ENCODE measurements at places on chromosomes 6 and 20.

GRCh38 chr6:75023634-75024033, 182.2 kb downstream of the COL12A1 start:
- no peak for DNase-seq

DNA sequence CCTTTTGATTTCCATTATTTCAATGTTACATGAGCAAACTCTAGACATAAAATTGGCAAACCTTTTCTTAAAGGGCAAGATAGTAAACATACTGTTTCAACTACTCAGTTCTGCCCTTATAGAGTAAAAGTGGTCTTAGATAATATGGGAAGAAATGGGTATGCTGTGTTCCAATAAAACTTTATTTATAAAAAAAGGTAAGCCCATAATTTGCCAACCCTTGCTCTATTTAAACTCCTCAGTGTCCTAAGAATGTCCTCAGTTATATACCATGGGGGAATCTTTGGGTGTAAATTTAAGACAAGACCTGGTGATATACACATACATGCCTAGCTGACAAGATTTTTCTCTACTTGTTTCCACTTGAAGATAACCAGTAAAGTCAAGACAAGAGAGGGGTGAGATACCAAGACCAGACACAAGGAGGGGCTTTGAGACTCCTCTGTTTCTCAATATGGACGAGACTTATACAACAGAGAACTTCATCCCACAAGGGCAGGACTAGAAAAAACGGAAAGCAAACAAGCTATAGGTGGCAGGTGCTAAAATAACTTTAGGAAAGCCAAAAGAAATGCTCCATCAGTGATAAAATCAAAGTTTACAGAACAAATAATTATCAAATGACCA, 10.5 kb downstream of the SNX3 start:
- DNase-seq, result peak; percentile 75

- DNase-seq, result no peak
Observed at GRCh38 chr20:43832961-43833360, 81.7 kb upstream of the TOX2 start.

GRCh38 chr6:56593801-56594318, 48.8 kb downstream of the DST start:
- DNase-seq, result no peak

DNA sequence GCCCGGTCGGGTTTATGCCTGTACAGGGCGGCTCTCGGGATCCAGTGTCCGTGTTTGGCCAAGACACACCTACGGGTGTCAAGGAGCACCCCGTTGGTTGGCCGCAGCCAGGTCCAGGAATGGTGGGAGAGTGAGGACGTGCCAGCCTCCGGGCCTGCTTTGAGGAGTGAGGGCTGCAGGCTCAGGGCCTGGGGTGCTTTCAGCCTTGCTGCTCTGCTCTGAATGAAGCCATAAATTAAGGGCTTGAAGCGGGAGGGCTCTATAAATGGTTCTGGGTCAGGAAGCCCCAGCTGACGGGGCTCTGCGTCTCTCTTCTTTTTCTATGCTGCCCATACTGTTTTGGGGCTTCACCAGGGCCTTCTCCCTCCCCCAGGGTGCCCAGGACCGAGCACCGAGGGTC, 15.1 kb downstream of the GATA5 start:
- DNase-seq, result no peak

DNA sequence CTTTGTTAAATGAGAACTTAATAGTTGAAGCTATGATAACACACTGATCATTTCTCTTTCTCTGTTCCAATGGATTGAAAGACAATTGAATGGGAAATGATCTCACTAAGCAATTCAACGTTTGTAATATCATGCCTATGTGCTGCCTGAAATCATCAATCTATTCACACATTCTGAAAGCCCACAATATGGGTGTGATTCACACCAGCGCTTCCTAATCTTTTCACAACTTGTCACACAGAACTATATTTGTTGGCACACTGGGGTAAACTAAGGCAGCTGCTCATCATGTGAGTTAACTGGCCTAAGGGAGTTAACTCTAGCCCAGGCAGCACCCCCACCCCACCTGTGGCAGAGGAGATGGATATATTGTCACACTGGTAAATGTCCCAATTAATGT, 37.1 kb upstream of the UTRN start:
- no peak for DNase-seq

GRCh38 chr6:149846321-149846720, 17.8 kb downstream of the LRP11 start:
- no peak for DNase-seq

GRCh38 chr6:166540631-166541331, 45.7 kb downstream of the RAMACL start:
- no peak for DNase-seq

DNA sequence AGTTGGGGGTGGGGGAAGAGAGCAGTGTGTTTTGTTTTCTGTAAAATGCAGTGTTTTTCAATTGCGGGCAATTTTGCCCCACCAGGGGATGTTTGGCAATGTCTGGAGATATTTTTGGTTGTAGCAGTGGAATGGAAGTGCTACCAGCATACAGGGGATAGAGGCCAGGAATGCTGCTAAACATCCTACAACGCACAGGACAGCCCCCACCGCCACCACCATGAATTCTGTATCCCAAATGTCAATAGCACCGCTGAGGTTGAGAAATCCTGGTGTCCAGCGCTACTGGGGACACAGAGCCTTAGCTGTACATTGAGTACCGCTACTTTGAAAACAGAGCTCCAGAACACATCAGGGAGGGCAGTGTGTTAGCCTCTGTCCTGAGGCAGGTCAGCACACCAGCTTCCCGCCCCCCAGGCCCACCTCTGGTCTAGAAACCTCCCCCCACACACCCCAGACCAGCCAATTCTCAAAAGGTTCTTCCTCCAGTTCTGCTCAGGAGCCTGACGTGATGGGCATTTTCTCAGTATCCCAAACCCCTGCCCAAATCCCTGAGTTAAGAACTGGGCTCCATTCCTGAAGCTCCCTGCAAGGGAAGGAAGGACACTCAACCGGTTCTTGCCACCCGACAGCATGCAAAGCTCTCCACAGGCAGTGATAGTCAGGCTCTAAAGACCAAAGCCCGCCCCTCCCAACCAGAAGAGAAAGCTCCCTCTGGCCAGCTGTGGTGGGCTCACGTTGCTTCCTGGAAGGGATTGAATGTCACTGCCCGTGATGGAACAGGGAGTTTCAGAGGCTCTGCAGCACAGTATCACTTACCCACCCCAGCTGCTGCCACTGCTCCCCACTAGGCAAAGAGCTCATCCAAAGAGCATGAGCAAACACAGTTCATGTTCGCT, 321.5 kb upstream of the JARID2 start:
- peak; percentile 83 for DNase-seq

DNA sequence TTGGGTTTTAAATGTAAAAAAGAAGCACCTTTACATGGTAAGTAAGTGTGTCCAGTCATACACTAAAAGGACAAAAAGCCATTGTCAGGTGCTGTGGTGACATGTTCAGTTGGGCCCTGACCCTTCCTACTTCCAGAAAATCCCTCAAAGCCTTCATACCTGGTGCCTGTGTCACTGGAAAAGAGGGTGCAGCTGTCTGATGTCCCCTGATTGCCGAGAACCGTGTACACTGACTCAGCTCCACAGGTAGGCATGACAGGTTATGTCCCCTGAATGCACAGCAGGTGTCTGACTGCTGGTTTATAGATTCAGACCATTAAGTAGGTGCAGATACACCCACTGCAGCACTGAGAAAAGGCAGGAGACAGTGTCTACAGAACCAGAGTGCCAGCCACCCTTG, 99.1 kb downstream of the FOXC1 start:
- no peak for DNase-seq

- DNase-seq, result no peak
Observed at GRCh38 chr20:14885661-14886060, 548.2 kb upstream of the FLRT3 start.

DNA sequence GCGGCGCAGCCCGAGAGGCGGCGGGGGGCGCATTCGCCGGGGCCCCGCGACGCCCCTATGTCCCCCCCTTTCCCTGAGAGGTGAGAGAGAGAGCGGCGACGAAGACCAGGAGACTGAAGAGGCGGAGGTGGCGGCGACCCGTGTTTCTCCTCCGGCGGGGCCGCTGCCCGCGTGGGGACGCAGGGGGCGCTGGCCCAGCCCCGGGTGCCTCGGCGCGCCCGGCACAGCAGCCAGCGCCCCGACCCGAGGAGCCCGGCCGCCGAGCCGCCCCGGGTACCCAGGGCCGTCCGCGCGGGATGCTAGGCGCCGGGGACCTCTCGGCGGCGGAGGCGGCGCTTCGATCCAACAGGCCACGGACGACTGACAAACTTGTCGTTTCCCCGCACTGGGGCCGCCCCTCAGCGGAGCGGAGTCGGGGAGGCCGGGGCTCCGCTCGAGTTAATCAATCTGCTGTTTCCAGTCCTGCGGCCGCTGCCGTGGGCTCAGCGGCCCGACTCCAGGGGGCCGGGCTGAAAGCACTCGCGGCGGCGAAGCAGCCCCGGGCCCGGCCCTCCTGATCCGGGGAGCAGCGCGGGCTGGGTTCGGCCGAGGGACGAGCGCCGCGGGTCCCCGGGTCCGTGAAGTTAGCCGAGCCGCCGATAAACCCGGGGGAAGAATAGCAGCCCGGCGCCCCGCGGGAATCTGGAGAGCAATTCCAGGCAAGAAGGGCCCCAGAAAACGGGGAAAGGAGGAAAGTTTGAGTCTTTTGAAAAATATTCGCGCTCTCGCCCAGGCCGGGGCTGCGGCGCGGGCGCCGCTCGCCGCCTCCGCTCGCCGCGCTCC, 631 bp downstream of the MDGA1 start:
- no peak for DNase-seq

DNA sequence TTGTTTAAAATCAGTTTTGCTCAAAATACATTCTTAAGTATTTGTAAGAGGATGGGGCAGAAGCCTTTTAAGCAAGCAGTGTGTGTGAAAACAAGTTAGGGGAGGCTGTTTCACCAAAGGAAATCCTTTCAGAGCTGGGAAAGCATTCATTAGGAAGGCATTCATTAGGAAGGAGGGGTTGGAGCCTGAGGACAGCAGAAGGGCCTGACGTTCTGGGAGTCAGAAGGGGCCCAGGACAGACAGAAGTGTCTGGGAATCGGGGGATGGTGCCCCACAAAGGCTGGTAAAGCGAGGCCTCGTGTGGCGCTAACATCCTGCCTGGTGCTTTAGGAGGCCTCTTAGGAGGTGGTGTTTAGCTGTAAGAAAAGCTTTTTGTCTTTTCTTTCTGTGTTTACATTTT, 80.6 kb upstream of the NXT1 start:
- peak; percentile 11 for DNase-seq

DNA sequence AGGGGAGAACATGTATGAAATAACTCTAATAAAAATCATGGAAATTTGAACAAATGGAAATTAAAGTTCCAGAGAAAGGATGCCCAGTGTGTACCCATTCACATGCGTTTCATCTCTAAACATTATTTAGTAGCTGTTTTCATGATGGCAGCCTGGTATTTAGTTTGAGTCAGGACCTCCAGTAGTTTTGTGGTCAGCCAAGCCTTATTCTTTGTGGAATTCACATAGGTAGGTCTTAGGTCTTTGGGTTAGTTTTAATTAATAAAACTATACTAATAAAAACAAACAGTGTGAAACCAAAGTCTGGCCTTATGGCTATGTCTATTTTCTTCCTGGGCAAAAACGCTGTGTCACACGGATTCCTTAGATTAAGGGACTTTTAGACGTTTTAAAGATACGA, 137.8 kb downstream of the FOXC1 start:
- DNase-seq, result no peak

- DNase-seq, result no peak
Observed at GRCh38 chr6:13181393-13181792, 146.9 kb downstream of the TBC1D7 start.

DNA sequence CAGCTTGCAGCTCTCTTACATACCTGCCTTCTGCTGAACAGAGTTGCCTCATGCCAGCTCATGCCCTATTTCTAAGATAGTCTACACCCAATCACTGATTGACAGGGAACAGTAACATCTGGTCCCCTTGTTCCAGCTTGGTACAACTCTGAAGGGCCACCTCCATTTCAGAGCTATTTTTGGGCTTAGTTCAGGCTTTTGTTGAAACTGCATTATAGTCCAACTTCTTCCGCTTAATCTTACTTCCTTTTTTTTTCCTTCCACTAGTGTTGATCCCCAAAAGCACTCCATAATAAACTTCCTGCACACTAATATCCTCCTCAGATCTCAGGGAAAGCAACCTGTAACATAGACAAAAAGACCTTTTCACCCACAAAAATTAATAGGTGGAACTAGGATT, 65.7 kb upstream of the TNFRSF21 start:
- DNase-seq, result no peak

DNA sequence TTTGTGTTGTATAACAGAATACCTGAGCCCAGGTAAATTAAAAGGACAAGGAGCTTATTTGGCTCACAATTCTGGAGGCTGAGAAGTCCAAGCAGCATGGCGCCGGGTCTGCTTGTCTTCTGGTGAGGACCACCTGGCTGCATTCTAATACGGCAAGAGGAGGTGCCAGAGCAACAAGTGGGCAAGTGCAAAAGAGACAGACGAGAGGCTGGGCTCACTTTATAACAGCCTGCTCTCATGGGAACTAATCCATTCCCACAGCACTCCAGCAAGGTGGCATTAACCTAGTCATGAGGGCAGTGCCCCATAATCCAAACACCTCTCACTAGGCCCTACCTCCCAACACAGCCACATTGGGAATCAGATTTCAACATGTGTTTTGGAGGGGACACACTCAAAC, 12.9 kb downstream of the PACSIN1 start:
- DNase-seq, result no peak

- DNase-seq, result peak; percentile 17
Observed at GRCh38 chr6:124968401-124968800, 6.2 kb downstream of the RNF217 start.

GRCh38 chr6:167661552-167662044, 165.1 kb upstream of the AFDN start:
- DNase-seq, result no peak

- peak; percentile 48 for DNase-seq
Observed at GRCh38 chr6:166253281-166253681, 54.9 kb downstream of the PRR18 start.

- DNase-seq, result no peak
Observed at GRCh38 chr6:2714111-2714895, 36.4 kb downstream of the MYLK4 start.

- DNase-seq, result no peak
Observed at GRCh38 chr20:53959911-53960578, 110.3 kb downstream of the BCAS1 start.

GRCh38 chr20:61119794-61120410, 132.2 kb upstream of the CDH4 start:
- no peak for DNase-seq

DNA sequence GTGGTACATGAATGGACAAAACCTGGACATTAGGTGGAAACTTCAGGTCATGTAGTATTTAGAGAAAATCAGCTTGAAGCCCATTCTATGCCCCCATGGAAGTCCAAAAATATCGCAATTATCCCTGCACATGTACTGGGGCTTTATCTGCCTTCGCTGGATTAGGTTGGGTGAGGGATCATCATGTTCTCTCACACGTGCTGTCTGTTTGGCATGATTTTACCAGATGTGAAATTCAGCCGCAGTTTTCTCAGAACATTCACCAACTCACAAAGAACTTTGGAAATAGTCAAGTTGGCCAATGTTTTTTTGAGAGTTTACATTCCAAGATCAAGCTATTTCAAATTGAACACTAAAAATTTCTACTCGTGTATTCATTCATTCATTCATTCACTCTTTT, 459.8 kb upstream of the CITED2 start:
- DNase-seq, result no peak

GRCh38 chr20:62104791-62105345, 17.4 kb upstream of the LSM14B start:
- DNase-seq, result no peak

All from GM23338 (cell line).